ENCODE measurements at places on chromosomes 2 and 18.

DNA sequence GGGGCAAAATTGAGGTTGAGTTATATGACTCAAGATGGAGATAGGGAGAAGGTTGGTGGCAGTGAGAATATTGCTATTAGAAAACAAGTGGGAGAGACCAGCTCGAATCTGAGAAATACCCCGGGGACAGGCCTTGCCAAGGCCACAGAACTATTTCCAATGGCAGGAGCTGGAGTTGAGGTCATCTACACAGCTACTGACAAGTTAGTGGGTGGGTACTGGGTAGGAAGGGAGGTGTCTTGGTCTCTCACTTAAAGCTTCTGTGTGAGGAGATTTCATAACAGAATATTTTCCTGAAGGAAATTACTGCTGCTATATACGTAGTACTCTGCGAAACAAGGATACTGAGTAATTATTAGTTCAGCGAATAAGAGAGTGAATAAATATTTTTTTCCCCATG, 69.4 kb upstream of the ITPRID2 start:
- DNase-seq = no peak

DNA sequence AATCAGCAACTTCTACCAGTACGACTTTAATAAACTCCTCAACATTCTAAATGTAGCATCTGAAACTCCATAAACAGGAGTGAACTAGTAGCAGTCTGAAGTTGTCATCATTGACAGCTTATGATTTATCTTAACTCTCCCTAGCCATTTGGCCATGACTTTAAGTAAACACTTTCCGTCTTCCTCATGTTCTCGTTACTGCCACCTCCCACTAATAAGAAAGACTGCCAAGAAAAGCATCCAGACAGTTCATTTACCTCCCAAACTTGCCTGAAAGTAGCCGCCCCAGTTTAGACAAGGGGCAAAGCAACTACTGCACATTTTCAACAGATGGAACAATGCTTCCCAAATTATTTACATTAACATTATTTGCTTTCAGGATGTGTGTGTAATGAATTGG, 287.5 kb downstream of the OSR1 start:
- DNase-seq = no peak

- no peak for DNase-seq
Observed at GRCh38 chr2:37992601-37993000, 67.5 kb downstream of the RMDN2 start.

DNA sequence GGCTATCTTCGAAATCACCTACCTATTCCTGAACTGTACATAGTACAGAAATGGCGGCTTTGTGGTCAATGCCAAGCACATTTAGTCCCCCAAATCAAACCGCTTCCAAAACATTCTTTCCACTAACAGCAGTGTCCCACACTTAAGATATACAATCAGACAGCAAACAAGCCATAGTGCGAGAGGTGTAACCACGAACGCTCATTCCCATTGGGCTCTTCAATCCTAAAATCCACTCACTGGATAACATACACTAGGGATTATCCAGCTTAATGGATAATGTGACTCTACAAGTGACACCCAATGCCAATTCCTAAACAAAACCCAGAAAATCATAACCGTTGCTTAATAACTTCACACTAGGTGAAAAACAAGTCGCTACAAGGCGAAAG, 2.0 kb downstream of the XPO1 start:
- DNase-seq = no peak

GRCh38 chr18:74702950-74703349, 105.3 kb downstream of the ZNF407 start:
- DNase-seq = no peak

- no peak for DNase-seq
Observed at GRCh38 chr2:987789-988188, 37.1 kb downstream of the SNTG2 start.

GRCh38 chr2:43810452-43810851, 28.2 kb downstream of the ABCG5 start:
- DNase-seq = no peak

DNA sequence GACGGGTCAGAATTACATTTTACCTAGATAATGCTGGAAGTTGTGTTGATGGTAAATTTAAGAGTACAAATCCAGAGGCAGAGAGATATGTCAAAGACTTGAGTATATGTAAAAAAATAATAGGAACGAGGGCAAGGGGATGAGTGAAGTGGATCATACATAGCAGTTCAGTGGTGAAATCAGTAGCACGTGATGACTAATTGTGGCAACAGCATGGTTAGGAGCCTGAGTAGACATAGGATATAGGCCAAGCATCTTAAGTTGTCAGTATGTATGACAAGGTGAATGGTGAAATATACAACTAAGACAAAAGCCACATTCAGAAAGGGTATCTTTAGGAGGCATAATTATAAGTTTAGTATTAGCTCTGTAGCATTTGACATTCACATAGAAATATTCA, 826.5 kb upstream of the PIK3C3 start:
- no peak for DNase-seq

DNA sequence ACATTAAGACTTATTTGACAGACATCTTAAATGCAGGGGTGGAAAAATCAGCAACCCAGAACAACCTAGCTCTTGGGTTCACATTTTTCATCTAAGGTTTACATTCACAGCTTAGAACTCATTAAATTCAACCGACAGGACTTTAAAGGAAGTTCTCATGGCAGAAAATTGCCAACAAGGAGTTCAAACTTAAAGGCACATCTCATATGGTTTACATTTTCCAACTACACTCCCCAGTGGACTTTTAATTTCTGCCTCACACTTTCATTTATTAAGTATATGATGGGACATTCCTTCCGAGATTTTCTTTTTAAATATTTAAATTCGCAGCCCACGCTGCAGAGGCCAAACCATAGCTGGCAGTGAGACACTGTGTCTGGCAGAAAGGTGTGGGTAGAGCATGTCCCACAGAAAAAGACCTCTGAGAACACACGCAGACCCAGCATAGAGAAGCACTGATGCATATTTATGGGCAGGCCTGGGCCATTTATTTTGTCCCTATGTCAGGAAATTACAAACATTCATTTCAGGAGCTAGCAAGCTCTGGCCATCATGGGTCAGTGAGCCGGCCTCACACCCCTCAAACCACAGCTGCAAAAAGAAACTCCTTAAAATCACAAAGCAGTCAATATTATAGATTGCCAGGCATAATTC, 46.3 kb downstream of the STK39 start:
- no peak for DNase-seq

DNA sequence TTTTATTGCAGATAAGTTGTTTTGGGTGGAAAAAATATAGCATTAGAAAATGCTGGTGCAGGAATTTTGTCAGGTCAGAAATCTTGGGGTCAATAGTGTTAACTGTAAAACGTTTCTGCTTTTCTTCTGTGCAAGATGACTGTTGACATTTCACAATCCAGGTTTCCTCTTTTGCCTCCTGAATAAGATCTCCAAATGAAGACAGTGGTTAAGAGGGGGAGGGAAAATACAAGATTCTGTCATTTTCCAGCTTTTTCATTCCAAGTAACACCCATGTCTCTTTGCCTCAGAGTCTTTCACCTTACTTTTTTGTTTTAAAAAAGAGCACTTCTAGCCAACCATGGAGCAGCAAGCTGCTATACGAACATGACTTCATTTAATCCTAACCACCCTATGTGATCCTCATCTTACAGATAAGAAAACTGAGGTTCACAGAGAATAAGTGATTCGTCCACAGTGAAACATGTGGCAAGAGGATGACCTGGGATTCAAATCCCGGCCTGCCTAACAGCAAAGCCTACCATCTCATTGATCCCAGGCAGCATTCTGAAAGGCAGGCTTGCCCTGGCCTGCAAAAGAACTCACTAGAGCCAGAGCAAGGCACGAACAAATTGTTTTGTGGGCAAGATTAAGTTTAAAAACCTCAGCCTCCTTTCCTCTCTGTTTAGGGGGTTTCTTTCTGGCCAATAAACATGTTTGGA, 3.0 kb downstream of the PLEK start:
- no peak for DNase-seq

- no peak for DNase-seq
Observed at GRCh38 chr18:47929681-47930198, 719 bp downstream of the SMAD2 start.

DNA sequence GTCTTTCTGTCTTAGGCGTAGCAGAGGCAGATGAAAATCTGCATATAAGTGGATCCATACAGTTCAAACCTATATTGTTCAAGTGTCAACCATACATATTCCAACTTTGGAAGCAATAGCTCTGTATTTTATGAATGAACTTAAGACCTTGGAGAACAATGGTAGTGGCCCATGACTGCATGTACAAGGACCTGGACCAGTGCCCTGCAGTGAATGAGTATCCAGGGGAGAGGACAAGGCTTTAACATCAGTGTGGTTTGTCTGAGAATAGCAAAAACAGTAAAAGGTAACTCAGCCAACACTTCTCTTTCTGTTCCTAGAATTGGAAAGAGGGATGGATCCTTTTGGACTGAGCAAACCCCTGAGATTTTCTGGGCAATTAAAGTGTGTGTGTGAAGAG, 230.8 kb upstream of the LINC00305 start:
- no peak for DNase-seq
